ENCODE measurements at places on chromosomes 3 and 15.
A peak's percentile ranks its signal among the peaks of the same experiment; 100 is the strongest.

DNA sequence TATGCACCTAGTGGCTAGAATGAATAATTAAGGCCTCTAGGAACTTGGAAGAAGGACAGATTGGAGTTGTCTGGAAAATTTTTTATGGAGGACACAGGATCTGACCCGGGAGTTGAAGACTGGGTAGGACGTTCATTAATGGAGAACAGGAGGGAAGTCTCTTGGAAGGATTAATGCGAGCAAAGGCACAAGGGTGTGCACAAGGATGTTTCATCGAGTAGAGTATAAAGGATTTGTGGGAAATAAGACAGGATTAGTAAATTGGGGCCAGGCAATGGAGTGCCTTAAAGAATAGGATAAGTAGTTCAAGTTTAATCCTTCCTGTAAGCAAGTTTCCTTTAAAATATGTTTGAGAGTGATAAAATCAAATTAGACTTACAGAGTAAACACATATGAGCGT is 14.6 kb downstream of the LMOD3 start:
- no peak for DNase-seq

- no peak for DNase-seq
Measured at GRCh38 chr3:100730524-100730923, 21.2 kb downstream of the TFG start.

DNA sequence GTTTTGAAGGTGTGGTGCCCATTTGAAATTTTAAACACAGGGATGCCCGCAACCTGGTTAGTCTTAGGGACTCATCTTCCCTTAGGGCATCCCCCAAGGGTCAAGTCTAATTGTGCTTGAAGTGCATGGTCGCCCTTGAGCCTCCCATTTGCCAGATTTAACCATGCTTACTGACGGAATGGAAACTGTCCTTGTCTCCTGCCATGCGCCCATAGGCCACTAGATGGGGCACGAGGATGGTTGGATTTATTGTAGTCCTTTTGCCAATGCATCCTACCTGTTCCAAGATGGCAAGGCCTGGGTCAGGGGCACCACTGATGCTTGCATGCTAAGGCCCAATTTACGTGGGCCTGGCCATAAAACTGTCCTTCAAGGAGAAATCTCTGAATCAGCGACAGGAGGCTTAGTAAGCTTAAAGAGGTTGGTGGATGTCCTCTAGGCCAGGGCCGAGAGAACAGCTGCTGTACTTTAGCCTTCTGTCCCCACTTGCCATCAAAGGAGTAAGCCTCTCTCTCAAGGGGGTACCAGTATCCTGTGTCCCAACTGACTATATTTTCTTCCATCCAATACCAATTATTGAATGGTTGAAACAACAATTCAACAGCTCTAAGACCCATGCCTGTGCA is 355.4 kb downstream of the OTOL1 start:
- DNase-seq, result peak; percentile 48

DNA sequence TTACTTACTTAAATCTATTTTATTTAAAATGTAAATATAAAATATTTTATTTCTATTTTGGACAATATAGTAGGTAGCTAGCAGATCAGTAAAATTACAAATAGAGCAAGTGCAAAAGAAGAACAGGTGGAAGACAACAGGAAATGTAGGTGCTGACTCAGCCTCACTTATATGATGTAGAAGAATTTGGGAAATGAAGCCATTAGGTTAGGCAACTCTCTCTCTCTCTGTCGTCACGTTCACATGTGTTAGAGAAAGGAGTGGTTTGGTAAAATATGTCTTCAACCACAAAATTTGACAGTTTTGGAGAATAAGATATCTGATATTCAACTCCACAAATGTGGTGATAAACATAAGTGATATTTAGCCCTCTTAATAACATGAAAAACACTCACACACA is 532.5 kb upstream of the KCNMB2 start:
- DNase-seq, result peak; percentile 34

GRCh38 chr3:34361921-34362320 is 563.5 kb downstream of the PDCD6IP start:
- no peak for DNase-seq

- DNase-seq, result no peak
Measured at GRCh38 chr3:180478695-180479094, 123.3 kb upstream of the TTC14 start.

DNA sequence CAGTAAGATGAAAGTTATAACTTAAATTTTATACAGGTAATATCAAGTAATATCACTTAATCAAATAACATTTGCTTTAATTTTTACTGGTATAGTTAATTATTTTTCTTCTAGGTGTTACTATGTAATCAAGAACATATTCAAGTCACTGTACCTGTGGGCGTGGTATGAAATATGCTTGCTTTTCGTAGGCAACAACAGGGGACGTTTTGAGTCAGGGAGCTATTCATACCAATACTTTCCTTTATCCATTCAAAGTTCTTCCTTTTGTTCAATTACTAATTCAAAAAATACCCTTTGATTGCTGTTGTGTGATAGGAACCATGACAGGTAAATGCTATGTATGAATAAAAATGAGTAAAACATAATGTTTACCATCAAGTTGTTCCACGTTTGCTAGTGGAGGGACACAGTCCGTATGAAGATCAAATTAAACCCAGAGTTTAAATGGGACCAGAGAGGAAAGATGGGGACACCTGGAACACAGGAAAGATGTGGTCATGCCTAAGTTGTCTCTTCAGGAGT is 654.0 kb upstream of the KCNMB2 start:
- no peak for DNase-seq

DNA sequence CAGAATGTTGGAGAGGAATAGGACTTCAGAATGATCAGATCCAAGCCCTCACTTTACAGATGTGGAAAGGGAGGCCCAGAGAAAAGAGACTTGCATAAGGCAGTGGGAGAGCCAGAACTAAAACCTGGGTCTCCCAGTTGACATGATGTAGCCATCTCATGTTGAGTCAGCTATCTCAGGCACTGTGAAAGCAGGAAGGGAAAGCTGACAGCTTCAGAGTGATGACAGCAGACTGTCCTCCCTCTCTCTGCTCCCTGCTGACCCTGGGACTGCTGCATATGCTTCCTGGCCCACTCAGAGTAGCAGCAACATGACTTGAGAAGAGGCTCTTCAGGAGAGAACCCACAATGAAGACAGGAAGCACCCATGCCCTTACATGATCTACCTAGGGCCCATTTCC is 14.7 kb downstream of the FHIT start:
- DNase-seq, result peak; percentile 7

- no peak for DNase-seq
Measured at GRCh38 chr3:40790746-40791145, 266.0 kb downstream of the ZNF621 start.

Data from NB4 (cell line).